ENCODE measurements at places on chromosomes 4 and X.

DNA sequence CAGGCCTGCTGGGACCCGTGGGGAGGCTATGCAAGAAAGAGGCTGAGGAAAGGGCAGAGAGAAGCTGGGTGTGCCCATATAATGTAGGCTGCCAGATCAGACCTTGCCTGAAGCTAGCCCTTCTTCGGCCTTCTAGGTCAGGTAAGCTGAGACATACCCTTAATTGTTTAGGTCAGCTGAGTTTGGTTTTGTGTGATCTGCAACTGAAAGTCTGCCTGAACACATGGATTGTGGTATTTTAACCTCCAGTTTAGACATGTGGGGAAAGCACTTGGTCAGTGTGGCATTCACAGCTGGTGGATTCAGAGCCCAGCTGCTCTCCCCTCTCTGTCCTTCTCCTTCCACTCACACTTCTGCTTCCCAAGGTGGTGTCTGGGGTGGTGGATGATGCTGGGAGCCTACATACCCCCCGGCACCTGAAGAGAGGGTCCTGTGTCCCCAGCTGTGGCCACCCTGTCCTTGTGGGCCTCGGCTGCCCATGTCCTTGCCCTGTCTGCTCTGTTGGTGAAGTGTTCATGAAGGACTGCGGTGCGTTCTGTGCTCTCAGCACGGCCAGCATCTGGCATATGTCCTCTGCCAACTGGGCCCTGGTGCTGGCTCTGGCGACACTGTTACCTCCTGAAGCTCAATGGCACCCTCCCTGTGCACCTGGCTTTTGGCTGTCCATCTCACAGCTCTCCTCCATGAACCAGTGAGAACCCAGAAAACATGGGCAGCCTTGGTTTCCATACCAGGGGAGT, 82.1 kb downstream of the NAT8L start:
- DNase-seq, result no peak

- DNase-seq, result no peak
These were observed 9.9 kb upstream of the MOB1B start for GRCh38 chr4:70892086-70892769.

GRCh38 chr4:48635980-48636379, 144.1 kb downstream of the FRYL start:
- DNase-seq, result no peak

DNA sequence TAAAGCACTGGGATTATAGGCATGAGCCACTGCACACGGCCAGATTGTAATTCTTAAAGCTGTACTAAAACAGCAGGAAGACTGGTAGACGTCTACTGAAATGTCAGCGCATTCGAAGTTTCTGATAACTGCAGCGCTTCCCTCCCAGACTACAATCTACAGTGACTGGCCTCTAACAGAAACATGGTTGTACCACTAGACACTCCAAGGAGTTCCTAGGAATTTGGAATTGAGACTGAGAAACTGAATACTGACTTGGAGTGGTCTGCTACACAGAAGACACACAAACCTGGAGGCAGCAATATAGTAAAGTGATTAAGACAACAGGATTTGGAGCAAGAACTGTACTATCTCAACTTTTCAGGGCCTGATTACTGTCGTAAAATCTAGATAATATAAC, 937 bp downstream of the HELQ start:
- peak; percentile 13 for DNase-seq

DNA sequence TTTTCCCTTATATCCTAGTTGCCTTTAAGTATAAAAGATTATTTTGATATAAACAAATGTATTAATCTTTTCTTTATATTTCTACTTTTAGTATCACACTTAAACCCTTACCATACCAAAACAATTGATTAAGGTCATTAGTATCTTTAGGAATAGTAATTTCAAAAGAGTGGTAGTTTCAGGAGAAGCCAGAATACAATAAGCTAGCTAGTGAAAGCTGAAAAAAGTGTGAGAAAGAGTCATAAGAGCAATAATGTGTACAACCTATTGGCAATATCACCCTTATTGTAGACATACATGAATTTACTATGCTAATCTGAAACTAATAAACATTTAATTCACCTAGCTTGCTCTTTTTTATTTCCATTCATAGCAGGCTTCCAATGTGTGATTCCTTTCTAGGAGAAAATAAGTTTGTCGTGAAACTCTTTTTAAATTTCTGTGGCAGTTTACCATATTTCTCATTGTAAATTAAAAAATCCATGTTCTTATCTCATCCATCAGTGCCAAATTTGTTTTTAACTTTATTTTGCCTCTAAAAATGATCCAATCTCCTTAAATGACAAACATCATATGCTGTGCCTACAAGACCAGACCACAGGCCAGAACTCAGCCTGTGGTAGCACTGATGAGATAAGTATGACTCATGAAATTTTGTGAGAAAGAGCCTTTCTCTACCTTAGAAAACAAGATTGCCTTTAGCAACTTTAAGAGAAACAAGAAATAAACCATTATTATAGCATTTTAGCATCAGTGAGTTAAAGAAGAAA, 8.1 kb downstream of the NEK1 start:
- DNase-seq, result peak; percentile 62

- no peak for DNase-seq
These were observed 1045.0 kb upstream of the ADGRL3 start for GRCh38 chr4:60155088-60155487.

DNA sequence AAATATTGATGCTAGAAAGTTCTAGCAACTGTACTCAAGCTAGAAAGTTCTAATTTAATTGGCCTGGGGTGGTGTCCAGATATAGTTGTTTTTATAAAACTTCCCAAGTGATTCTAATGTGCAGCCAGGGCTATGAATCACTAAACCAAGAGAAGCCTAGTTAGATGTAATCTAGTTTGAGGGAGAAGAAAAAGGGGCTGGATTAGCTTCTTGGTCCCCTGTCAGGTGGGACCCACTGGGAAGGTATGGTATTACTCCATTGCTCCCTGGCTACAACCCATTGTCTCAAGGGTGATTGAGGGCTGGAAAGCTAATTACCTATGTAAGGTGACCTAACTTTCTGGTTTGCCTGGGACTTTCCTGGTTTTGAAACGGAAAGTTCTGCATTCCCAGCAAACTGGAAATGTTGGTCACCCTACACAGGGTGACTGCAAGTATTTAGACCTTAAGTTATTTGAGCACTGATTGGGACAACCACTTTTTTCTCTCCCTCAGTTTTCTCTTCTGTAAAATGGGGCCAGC, 23.9 kb upstream of the MSN start:
- DNase-seq, result no peak

DNA sequence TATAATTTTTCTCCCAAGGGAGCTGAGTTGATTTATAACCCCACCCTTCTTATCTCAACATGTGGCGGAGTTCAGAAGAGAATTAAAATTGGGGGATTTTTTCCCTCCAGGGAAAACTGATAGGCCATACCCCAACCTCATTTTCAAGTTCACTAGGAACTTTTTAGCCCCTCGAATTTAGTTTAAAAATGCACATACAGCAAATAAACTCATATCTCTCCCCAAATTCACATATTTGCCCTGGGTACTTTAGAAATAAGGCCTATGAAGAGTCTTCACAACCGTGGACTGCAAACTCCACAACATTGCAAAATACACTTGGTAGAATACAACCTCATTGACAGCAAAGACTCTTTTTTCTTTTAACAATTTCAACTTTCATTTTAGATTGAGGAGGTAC, 206.7 kb upstream of the LEF1 start:
- DNase-seq, result no peak

- no peak for DNase-seq
These were observed 232.7 kb downstream of the ARHGAP24 start for GRCh38 chr4:85707611-85708010.

GRCh38 chr4:47017081-47017480, 14.3 kb upstream of the GABRB1 start:
- DNase-seq, result no peak

- DNase-seq, result no peak
These were observed 15.4 kb downstream of the SETD7 start for GRCh38 chr4:139540632-139541031.

Data from activated CD8-positive, alpha-beta T cell treated with anti-CD3 and anti-CD28 coated beads for 36 hours (primary cell).